ENCODE measurements at places on chromosomes 1 and 21.

DNA sequence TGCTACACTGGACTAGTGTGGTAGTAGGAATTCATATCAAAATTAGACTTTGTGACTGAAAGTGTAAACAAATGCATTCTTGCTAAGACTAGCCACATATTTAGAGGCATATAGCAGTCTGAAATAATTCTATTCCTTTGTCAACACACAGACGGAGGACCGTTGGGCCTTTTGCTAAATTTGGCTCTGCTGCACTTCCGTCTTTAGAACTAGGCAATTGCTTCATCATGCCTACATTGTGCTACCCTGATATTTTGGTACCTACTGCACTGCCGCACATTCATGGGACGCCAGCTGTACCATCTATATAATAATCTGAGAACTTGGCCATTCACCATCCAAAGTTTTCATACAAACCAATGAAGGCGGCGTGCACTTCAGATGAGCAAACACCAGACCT, 346.8 kb downstream of the KIF26B start:
- no peak for DNase-seq

- DNase-seq, result no peak
Observed at GRCh38 chr1:47684518-47684917, 246.7 kb downstream of the FOXD2 start.

- no peak for DNase-seq
Observed at GRCh38 chr1:106986603-106987002, 69.9 kb upstream of the PRMT6 start.

DNA sequence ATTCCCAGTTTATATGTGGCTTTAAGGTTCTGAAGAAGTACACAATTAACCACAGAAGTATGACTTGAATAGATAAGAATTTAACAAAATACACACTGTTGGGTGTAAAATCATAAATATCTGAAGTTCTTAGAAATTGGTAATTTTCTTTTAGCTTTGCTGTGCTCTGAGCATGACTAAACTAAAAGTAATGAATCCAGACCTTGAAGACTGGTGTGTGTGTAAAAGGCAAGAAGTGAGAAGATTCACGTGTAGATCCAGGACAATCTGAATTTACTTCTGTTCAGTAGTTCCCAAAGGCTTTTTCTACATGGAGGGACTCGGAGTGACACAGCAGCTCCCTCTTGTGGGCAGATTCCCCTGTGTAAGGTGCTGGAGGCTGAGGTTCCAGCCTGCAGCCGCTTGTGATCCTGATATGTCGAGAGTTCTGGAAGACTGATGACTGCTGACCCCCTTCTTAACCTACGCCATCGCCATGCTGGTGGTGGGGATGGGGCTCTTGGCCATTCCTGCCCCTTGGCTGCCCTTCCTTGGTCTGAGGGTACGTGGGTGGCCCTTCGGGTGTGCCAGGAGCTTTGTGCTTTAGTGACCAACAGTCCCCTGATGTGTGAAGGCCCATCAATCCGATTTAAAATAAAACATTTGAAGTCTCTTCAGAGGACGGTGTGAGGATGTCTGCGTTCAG, 62.7 kb downstream of the ADARB1 start:
- peak; percentile 66 for DNase-seq

DNA sequence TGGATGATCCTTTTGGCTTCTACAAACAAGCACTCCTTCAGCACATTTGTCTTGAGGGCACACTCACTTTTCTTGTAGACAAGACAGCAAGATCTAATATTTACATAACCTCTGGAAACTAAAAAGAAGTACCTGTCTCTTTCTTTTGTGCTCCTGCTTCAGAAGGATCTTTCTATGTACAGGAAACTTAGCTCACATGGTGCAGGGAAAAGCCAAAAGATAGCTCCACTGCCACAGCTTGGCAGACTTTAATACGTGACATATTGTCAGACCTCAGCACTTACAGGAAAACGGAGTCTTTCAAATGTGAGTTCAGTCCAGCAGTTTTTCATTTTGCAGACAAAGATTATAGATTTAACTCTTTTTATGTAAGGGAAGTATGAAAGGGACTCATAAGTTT, 225.5 kb upstream of the SAMSN1 start:
- DNase-seq, result no peak

DNA sequence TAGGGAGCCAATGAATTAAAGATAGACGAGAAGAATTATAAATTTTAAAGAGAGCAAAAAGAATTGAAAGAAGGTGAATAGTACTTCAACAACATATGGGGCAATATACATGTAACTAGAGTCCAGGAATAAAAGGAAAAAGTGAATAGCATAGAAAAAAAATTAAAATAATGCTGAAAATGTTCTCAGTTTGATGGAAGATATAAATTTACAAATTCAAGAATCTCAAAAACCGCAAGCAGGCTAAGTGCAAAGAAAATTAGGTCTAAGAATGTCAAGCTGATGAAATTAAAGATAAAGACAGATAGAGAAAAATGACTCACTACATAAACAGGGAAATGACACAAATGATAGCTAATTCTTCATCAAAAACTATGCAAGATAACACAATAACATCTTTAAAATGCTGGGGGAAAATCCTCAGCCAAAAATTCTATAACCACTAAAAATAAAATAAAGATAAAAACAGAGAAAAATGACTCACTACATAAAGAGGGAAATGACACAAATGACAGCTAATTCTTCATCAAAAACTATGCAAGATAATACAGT, 326.3 kb downstream of the TBX15 start:
- DNase-seq, result no peak

DNA sequence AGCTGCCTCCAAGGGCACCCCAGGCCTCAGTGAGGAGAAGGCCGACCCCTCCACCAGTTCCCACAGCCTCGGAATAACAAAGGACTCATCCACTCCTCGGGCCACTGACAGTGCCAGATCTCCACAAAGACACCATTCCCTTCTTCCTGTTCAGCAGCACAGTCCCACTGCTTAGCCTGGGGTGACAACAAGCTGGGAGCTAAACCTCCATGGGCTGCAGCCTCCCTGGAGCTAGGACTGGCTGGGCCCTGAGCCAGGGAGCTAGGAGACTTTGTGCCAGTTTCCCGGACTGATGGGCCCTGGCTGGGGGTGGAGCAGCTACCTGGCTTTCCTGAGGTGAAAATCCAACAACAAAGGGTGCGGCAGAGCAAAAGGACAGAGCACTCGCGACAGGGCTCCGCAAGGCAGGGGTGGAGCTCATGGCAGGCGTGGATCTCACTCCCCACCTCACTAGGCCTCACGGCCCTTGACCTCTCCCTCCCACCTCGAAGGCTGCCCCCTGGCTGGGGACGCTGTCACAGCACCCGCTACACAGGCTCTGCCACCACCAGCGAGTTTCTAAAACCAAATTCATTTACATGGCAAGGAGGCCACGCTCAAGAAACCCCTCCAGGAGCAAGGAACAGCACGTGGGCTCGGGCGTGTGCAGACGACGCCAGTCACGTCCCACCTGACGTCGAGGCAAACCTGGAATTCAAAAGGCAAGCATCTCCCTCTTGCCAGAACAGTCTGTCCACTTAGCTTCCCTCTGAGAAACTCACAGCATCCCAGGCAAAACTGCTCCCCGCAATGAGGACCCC, 13.8 kb downstream of the SLC35E2B start:
- DNase-seq, result no peak

- no peak for DNase-seq
Observed at GRCh38 chr1:118101999-118102398, 83.0 kb downstream of the SPAG17 start.

DNA sequence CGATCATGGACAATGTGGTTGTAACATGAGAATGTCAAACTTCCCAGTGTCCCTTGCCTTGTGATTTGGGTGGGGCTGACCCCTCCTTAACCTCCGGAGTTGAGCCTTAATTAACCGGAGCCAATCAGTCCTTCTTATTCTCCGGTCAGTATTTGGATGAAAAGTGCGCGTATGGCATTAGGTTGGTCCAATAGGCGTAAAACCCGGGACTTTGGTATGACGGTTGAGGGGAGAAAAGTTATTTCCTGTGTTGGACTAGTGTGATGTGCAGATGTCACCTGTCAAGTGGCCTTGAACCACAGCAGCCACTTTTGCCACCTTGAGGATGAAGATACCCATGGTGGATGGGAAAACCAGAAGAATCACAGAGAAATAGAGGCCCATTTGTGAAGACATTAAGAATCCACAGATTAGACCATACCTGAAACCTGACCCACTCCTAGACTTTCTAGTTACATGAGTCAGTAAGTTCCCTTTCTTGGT, 5.1 kb downstream of the PAFAH2 start:
- no peak for DNase-seq

DNA sequence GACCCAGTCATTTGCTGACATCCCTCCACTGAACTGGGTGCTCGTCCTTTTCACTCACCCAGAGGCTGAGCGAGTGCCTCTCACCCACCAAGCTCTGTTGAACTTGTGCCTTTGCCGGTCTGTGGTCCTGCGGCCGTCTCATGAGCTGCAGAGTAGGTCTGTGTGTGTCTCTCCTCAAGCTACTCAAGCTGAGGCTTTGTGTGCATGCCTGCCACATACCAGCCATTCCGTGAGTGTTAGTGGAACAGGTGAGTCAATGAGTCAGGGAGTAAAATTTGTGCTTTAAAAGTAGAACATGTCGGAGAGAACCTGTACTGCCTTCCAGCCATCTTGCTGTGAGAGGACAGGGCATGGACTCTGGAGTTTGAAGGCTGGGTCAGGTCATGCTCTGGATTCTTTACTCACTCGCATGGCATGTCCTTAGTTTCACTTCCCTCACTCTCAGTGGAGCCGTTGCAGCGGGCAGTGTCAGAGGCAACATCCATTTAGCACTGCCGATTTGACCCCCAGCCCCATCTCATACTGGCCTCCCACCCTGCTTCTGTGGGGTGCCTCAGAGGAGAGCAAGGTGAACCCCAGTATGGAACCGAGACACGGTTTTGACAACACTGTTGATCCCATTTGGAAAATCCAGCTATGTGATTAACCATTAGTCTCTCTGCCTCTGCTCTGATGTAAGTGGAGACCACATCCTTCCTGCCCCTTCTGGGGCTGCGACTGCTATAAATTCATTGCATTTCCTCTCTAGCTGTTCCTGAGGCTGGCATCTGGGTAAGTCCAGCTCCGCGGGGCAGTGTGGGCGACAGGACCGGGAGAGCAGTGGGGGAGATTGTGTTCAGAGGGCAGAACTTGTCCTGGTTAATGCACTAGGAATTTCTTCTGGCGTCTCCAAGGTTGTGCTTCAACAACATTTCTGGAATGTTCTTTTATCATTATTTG, at the start of gene NLRP3:
NLRP3 (plus strand) TSS at position 751 of the 939 bp plus-strand sequence. CDS start 2,628 bp downstream, outside the sequence.
- no peak for DNase-seq

DNA sequence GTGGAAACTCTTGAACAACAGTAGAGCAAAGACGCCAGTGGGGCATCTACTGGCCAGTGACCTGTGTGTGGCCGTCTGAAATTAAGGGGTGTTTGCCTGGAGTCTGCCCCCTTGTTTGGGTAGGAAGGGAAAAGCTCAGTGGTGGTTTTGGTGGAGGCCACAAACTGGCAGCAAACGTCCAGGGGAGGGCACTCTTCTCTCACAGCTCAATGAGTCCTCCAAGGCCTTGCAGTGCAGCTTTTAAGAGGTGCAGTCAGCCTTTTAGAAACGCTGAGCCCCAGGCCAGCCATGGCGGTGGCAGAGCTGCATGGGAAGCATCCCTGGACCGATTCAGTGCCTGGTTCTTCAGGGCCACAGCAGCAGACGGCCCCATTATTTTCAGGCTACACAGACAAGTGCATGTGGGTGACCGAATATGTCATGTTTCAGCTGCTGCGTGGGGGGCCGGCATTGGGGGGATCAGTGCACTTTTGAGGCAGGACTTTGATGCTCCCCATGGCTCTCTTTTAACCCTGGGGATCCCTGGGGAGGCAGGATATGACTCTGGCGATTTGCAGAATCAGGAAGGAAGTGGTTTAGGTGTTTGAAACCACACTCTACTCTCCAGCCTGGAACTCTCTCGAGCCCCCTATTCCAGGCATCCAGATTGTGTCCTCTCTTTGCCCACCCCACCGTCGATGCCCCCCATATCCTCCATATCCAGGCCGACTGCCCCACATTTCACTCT, 414.0 kb downstream of the PRDM2 start:
- DNase-seq, result no peak

DNA sequence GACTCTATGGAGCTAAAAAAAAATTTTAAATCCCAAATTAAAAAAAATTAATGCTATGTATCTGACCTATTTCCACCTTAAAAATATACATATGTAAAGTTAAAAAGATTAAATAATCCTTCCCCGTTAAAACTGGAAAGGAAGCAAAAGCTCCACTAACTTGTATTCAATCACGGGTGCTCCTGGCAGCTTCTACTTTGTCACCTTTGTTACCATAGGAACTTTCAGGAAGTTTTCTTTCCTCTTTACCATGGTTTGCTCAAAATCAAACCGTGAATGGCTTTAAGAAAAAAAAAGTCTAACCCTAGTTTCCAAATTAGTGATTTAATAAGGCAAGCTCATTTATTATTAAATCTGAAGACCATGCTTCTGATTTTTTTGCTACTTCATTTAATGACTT, 3.5 kb downstream of the GPATCH2 start:
- no peak for DNase-seq

DNA sequence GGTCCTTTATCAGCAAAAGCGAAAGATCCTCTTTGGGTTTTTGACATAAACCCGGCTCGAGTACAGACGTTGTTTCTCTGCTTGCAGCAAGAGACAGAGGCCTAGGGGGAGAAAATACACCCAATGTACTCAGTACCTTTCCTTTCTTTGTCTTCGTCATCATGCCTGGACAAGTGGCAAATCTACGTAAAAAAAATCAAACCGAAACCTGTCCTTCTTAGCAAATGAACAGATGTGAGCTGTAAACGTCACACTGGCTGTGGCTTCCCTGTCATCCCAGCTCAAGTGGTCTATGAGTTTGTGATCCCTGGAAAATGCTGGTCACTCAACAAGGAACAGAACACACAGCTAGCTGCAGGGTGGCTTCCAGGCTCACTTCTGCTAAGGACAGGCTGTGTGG, 39.9 kb downstream of the STPG1 start:
- no peak for DNase-seq

GRCh38 chr1:39933956-39934941, 20.7 kb upstream of the MFSD2A start:
- DNase-seq, result no peak

DNA sequence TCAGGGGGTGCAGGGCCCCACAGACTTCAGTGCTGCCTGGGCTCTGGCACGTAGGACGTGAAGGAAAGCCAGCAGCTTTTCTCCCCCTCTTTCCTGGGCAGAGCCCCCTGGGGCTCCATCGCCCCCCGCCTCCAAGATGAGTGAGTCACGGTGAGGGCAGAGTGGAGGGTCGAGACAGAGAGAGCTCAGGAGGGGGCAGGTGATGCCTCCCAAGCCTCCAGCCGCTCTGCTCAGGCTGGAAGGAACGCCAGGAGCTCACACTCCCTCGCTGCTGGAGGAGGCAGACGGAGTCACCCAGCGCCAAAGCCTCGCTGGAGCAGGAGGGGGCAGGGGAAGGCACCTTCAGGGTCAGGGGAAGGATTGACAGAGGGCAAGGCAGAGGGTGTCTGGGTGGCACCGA, 119.5 kb downstream of the CASZ1 start:
- DNase-seq, result no peak

DNA sequence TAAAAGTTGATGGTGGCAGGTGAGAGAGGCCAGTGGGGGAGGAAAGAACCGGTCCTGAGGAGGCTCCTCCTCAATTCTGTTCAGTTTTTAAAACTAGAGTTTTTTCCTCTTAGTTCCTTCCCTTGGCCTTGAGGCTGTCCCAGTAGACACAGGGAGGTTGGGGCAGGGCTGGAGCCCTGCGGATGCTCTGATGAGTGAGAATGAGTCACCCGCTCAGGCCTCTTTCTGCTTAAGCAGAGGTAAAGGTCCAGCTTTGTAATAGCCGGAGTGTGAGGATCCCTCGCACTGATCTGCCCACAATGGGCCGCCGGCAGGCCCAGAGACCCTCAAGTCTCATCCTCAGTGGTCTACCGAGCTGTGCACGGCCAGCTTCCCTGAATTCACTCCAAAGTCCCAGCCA, 49.6 kb upstream of the IRF2BP2 start:
- no peak for DNase-seq

- no peak for DNase-seq
Observed at GRCh38 chr1:184889902-184890301, 84.4 kb downstream of the NIBAN1 start.
